Activated T-cell treated with anti-CD3 and anti-CD28 coated beads for 48 hours (primary cell): ENCODE measurements at places on chromosomes 5 and 9.

- DNase-seq = no peak
Measured at GRCh38 chr5:100584069-100584468, 48.9 kb downstream of the FAM174A start.

GRCh38 chr5:139592289-139592688 lies 31.1 kb downstream of the UBE2D2 start:
- no peak for DNase-seq

GRCh38 chr9:28001096-28001495 lies 427.8 kb upstream of the C9orf72 start:
- no peak for DNase-seq

DNA sequence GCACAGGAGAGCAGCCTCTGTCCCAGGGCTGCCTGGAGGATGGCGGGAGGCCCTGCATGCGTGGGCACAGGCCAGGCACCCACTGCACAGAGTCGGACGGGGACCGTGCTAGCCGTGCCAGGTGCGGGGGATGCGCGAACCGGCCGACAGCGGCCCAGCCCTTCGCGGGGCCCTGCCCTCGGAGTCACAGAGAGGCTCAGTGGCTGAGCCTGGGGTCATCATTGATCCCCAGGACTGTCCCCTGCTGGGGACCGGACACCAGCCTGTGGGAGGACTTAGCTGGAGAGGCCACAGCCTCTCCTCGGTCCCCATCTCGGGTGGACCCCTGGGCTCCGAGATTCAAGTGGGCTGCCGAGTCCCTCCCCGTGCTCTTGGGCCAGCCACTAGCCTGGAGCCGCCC lies 19.1 kb upstream of the LAMC3 start:
- no peak for DNase-seq

GRCh38 chr9:99433555-99433954 lies 211.5 kb downstream of the SEC61B start:
- DNase-seq = peak; percentile 53

- no peak for DNase-seq
Measured at GRCh38 chr5:173862047-173862477, 26.1 kb upstream of the CPEB4 start.

GRCh38 chr9:135065804-135066203 lies 21.7 kb upstream of the OLFM1 start:
- no peak for DNase-seq

GRCh38 chr5:178214160-178214803 lies 9.9 kb downstream of the HNRNPAB start:
- DNase-seq = no peak
